Sciatic nerve (tissue), 2 donors: ENCODE measurements at places on chromosomes 16 and 17. TPM values are rescaled to one million over a fixed set of nuclear protein-coding genes. Genes with fewer than 3 reads are reported as not detected.
A peak's percentile ranks its signal among the peaks of the same experiment; 100 is the strongest.

GRCh38 chr17:71975331-71975801 is 145.5 kb upstream of the SOX9 start:
- peak; percentile 71 for DNase-seq

DNA sequence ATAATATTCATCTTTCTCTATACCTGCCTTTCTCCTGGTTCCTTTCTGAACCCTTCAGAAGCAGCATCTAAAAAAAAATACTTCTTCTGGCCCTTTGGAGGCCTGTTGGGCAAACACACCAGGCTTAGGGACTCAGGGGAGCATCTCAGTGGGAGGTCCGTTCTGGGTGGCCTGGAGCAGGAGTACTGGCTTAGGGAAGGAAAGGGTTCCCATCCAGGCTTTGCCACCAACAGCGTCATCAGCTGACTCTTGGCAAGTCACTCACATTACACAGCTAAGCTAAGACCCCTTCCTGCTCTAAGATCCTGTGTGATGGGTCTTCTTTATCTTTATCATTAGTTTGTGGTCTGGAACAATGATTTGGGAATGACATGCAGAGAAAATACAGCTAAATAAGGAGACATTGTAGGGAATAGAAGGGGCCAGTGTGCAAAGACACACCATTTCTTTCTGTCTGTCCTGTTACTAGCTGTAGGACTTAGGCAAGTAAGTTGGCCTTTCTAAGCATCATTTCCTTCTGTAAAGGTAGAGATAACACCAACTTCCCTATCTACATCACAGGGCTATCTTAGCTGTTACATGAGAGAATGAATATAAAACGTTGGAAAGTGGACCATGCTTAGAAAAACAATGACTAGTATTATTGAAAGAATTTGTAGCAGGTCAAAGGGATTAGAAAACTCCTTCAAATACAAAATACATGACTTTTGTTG is 9.9 kb downstream of the PCTP start:
- no peak for DNase-seq

DNA sequence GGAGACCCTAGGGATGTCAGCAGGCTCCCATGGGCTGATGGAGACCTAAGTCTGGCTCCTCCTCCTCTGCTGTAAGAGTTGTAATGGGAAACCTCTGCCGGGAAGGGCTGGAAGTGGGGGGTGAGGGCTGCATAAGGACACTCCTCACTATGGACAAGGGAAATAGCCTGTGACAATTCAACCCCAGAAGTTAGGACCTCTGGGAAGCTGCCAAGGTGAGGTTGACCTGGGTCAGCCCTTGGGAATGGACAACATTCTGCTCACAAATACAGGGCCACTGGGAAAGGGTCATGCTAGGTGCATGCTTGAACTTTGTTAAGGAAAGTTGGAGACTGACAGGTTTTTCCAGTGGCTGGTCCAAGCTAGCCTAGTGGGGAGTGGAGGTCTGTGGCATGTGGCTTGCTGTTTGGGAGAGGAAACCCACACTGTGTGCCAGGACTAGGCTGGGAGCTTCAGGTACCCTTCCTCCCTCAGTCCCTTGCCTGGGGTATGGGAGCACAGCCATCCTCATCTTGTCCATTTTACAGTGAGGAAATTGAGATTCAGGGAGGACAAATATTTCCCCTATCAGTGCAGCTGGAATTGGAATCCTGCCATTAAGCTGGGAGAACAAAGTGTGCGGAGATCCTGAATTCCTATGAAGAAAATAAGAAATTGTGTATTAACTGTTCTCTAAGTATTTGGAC is 190.4 kb downstream of the SALL1 start:
- no peak for DNase-seq

- DNase-seq, result no peak
These were observed 9.2 kb upstream of the PRKCB start for GRCh38 chr16:23826528-23827045.

- no peak for DNase-seq
These were observed 58.1 kb upstream of the TANC2 start for GRCh38 chr17:62907961-62908360.

- DNase-seq, result no peak
These were observed 478.8 kb upstream of the HSBP1 start for GRCh38 chr16:83328936-83329335.

DNA sequence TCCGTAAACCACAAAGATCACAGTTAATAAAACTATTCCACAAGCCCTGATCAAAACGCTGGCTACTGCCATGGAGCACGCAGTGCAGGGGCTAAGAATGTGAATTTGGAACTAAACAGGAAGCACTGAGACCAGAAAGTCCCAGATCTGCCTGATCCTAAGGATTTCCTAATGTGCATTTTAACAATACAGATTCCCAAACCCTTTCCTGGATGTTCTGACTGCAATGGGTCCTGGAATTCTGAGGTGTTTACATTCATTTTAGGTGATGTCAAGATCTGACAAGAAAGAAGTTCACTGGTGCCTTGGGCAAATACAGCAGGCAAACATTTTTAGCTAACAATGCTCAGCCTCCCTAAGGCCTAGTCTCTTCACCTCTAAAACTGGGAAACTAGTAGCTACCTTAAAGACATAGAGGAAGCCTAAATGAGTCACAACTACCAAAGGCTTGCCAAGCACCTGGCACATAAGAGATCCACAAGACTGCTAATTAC is 10.3 kb downstream of the NSMCE1 start:
- no peak for DNase-seq

DNA sequence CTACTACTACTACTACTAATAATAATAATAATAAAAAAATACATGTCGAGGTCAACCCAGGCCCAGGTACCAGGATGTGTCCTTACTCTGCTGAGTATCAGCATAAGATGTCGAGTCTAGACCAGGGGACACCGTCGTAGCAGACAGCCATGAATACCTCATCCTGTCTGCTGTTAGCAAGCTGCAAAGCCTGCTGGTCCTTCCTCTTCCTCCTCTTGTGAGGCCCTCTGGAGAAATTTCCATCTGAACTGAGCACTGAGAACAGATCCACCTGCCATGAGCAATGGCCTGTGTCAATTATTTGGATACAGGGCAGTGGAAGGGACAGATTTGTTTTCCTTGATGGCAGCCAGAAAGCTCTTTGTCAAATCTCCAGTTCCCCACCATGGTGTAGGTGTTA is 168.5 kb downstream of the XYLT1 start:
- no peak for DNase-seq

GRCh38 chr17:11950771-11951519 is 46.3 kb downstream of the ZNF18 start:
- DNase-seq, result no peak

GRCh38 chr17:55068862-55069811 is 100.6 kb downstream of the STXBP4 start:
- no peak for DNase-seq

- no peak for DNase-seq
These were observed 17.5 kb downstream of the GRIN2C start for GRCh38 chr17:74842146-74842598.

GRCh38 chr17:83088909-83089308 is 9.5 kb downstream of the METRNL start:
- no peak for DNase-seq

GRCh38 chr17:48100160-48100559 is 1.1 kb downstream of the CBX1 start:
- no peak for DNase-seq

DNA sequence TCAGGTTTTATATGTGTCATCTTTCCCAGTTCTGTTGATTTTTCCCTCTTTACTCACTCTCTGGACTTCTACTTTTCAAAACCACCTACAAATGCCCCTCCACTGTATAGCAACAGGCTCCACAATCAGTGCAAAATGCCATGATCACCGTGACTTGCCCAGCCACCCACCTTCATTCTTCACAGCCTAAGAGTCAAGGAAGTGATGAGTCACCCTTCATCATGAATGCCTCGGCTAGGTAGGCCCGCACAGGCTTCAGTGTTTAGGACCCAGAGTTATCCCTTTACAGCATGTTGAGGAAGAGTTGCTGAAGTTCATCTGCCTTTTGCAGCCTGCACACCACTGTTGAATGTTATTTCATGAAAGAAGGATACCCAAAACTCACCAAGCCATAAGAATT is 158.6 kb downstream of the PMP22 start:
- DNase-seq, result no peak

DNA sequence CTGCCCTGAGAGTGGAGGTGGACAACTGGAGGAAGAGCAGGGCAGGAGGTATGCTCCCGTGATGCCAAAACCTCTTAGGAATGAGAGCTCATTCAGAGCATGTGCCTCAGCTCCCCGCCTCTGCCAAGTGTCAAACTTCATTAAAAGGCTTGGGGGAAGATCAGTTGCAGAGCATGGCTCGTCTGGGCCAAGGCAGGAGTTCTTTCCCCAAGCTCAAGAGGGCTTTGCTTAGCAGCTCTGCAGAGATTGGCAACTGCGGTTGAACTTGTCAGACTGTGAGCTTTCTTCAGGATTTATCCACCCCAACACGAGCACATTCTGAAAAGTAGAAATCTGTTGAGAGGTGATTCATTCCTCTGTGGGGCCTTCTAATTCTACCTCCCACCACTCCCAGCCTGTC is 248.1 kb downstream of the HS3ST3A1 start:
- no peak for DNase-seq

DNA sequence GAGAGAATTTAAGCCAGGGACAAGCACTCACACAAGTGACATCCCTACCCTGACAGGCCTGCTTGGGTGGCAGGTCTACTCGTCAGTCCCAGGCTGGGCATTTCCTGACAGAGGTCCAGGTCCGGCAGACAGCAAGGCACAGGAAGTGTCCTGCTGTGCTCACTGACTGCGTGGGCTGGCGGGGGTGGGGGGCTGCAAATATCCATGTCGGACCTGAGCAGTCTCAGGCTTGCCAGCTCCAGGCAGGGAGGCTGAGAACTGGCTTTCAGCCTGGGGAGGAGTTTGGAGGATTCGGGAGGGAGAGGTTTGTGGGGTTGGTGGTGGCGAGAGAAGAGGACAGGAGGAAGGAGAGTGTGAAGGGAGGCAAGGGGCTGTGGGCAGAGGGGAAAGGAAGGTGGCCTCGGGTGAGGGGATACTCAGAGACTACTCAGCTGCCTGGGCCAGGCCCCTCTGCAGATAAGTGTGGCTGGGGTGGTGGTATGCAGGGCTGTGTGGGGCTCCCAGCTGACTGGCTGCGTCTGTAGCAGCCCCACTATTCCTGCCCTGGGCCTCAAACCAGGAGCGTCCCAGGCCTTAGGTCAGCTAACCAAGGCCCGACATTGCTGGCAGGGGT is 7.8 kb downstream of the HIC1 start:
- peak; percentile 64 for DNase-seq

DNA sequence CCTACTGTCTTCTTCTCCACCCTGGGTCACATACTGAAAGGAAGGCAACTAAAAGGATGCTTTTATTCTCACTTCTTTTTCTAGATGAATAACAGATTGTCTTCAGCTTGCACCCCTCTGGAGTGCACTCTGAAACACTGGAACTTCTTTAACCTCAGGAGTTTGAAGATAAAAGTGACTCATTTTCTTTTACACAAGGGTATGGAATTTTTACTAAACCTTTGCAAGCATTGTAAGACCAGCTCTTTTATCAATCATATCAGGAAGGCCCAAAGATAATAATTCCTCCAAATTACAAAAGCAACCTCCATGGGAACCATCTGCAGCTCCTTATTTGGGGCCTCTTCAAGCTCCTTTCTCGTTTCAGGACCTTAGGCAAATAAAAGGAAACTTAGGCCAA is 193.5 kb upstream of the KIF2B start:
- DNase-seq, result no peak

DNA sequence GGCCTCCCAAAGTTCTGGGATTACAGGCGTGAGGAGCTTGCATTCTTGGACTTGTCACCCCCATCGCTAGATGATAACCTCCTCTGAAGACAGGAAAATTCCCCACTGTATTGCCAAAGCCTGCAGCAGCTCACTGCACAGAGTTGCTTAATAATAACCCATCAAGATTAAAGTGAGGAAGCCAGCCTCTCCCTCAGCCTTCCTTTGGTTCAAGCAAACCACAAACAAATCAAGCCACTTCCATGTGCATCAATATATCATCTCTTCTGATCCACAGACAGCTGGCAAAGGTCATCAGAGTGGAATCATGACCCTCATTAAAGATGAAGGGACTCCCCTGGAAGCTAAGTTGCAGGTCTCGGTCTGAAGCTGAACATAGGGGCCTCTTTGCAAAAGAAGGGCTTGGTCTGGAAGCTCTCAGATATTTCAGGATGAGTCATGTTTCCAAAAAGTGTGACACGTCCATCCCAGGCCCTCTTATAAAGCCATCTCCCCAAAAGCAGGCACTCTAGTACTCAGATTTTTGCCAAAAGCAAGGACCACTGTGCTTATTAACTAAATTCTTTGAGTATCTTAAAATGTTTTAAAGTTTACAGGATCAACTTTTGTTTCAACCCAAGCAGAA is 4.8 kb downstream of the EMP2 start:
- DNase-seq, result no peak

DNA sequence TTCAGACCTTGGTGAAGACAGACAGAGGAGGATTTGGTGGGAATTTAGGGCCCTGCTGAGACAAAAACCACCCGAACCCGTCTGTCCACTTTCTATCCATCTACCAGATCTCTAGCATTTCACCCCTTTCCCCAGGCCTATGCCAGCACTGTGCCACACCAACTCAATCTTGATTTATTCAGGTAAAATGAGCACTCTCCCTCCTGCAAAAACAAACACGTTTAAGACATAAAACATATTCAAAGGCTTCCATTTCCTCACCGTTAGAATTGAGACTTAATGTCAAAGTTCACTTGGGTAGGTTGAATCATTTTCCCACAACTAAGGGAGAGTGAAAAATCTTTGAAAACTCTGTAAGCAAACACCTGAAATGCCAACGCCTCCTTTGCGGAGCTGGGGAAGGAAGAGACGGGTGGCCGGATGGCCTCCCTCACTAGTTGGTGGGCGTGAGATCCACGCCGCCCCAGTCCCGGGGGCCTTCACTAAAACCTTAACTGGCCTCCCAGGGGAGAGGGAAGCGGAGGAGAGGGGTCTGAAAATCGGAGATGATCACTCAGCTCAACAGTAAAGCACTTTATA is 862 bp downstream of the DCAKD start:
- DNase-seq, result no peak

GRCh38 chr16:27431773-27432532 is 30.0 kb downstream of the IL21R start:
- DNase-seq, result peak; percentile 19

- DNase-seq, result no peak
These were observed 23.1 kb downstream of the PSMD12 start for GRCh38 chr17:67343237-67343636.

- DNase-seq, result no peak
These were observed 24.8 kb downstream of the KLHDC4 start for GRCh38 chr16:87740909-87741424.

GRCh38 chr17:1711804-1712203 is 1.6 kb upstream of the TLCD2 start:
- DNase-seq, result no peak

DNA sequence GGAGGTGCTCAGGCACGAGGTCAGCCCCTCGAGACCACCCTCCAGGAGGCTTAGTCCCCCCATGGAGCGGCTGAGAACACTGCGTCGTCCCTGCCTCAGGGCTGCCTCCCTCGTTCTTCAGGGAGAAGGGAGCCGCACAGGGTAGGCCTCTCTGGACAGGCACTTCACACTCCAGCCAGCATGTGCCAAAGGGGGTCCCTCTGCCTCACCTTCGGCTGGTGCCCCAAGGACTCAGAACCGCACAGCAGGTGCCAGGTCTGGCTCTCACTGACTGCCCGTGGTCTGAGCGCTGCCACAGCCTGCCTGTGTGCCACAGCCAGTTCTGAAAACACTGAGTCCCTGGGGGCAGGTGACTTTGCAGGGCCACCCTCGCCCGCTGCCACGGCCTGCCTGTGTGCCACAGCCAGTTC is 7.1 kb downstream of the P2RX5 start:
- DNase-seq, result no peak

Gene GCGR
- total RNA-seq, result 7.8 TPM

Gene CDC27
- 129 TPM for total RNA-seq

Gene ABCA6
- 225 TPM for total RNA-seq

Gene ZNF213
- 9.0 TPM for total RNA-seq

Gene HAS3
- total RNA-seq, result 2.7 TPM

Gene BICDL2
- 0.22 TPM for total RNA-seq
